ENCODE measurements at places on chromosomes 7 and 10. TPM values are rescaled to one million over a fixed set of nuclear protein-coding genes. Genes with fewer than 3 reads are reported as not detected.
A peak's percentile ranks its signal among the peaks of the same experiment; 100 is the strongest.

The NAT16 gene
- not detected for polyA plus RNA-seq

The SLC26A4 gene
- polyA plus RNA-seq, result 0.35 TPM

The PON1 gene
- 42.2 TPM for polyA plus RNA-seq

The RBM20 gene
- polyA plus RNA-seq, result 6.5 TPM

The TRIM4 gene
- polyA plus RNA-seq, result 1.5 TPM

GRCh38 chr7:1219498-1219897 lies 13.2 kb upstream of the UNCX start:
- peaks cover 52% of the 10 kb centered on the region for H3K27me3 ChIP-seq
- DNase-seq, result peak; percentile 2
- no peaks in the 10 kb centered on the region for H3K36me3 ChIP-seq
- no peak overlapping the region for H3K4me3 ChIP-seq
- no peak overlapping the region for H3K27ac ChIP-seq

DNA sequence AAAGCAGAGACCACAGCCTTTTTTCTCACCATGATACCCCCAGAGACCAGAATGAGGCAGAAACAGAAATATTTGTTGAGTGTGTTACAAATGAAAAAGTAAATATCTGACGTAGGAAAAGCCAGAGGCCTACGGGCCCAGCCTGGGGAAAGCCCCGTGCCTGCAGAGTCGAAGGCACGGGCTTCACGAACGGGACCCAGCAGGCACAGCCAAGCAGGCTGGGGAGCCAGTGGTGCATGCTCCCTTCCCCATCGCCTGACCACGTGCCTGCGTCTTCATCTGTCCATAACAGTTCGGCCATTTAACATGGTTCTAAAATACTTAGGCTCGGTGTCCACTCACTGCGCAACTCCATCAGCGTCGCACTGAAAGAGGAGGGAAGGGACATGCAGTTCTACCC lies 50.8 kb downstream of the SLIT1 start:
- DNase-seq, result no peak
- H3K36me3 ChIP-seq, result no peaks in the 10 kb centered on the region
- no peak overlapping the region for H3K27ac ChIP-seq
- H3K27me3 ChIP-seq, result peaks cover 9% of the 10 kb centered on the region

DNA sequence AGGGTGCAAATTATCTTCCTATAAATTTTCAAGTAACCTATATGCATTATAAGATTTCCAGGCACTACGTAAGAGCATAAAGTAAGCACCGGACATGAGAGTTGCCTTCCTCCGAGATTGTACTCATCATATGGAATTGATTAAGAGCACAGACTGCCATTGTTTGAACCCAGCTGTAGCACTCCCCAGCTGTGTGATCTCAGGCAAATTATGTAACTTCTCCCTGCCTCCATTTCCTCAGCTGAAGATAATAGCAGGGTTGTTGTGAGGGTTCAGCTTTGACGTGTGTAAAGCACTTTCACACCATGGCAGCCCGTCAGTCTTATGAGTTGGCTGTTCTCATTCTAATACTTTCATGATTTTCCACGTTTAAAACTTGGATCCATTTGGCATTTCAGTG lies 122.6 kb downstream of the ITIH5 start:
- H3K36me3 ChIP-seq, result no peaks in the 10 kb centered on the region
- H3K4me3 ChIP-seq, result no peak overlapping the region
- no peak overlapping the region for H3K27ac ChIP-seq
- peaks cover 23% of the 10 kb centered on the region for H3K4me1 ChIP-seq
- H3K27me3 ChIP-seq, result no peaks in the 10 kb centered on the region
- no peak for DNase-seq

GRCh38 chr7:70063371-70063770 lies 465.1 kb downstream of the AUTS2 start:
- no peaks in the 10 kb centered on the region for H3K36me3 ChIP-seq
- no peak overlapping the region for H3K4me3 ChIP-seq
- no peak overlapping the region for H3K27ac ChIP-seq
- no peaks in the 10 kb centered on the region for H3K4me1 ChIP-seq

GRCh38 chr10:17201794-17202116 lies 283 bp upstream of the TRDMT1 start:
- no peaks in the 10 kb centered on the region for H3K27me3 ChIP-seq
- H3K4me1 ChIP-seq, result peaks cover 21% of the 10 kb centered on the region
- H3K36me3 ChIP-seq, result no peaks in the 10 kb centered on the region
- peak overlapping the region; percentile 32 for H3K4me3 ChIP-seq

GRCh38 chr7:3683546-3684539 lies 382.8 kb downstream of the SDK1 start:
- H3K27me3 ChIP-seq, result no peaks in the 10 kb centered on the region
- H3K4me1 ChIP-seq, result peaks cover 3% of the 10 kb centered on the region
- peak overlapping the region; percentile 24 for H3K27ac ChIP-seq
- H3K4me3 ChIP-seq, result no peak overlapping the region
- peak; percentile 69 for DNase-seq

- no peak overlapping the region for H3K27ac ChIP-seq
- no peak for DNase-seq
- H3K4me3 ChIP-seq, result no peak overlapping the region
- peaks cover 6% of the 10 kb centered on the region for H3K27me3 ChIP-seq
- no peaks in the 10 kb centered on the region for H3K4me1 ChIP-seq
- no peaks in the 10 kb centered on the region for H3K36me3 ChIP-seq
These were observed 110.3 kb downstream of the ADRA2A start for GRCh38 chr10:111187096-111187495.

- no peaks in the 10 kb centered on the region for H3K36me3 ChIP-seq
- H3K4me1 ChIP-seq, result peaks cover 7% of the 10 kb centered on the region
- H3K4me3 ChIP-seq, result no peak overlapping the region
- peak; percentile 52 for DNase-seq
These were observed 66.4 kb downstream of the ST8SIA6 start for GRCh38 chr10:17387861-17388503.

DNA sequence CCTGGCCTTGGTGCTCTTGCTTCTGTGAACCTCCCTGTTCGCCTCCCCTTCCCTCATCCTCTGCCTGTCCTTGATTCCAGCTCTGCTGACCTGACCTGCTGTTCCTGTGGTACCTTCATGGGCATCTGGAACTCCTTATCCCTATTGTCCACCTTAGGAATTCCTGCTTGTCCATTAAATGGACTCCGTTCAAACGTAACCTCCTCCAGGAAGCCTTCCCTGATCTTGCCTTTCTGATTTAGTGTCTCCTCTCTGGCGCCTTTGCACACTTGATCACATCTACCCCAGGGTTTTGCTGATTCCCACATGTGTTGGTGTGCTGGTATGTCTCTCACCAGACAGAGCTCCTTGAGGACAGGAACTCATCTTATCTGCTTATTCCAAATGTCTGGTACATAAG lies 20.9 kb downstream of the TSPAN15 start:
- DNase-seq, result no peak
- no peaks in the 10 kb centered on the region for H3K27me3 ChIP-seq
- no peaks in the 10 kb centered on the region for H3K36me3 ChIP-seq
- H3K4me3 ChIP-seq, result no peak overlapping the region
- no peak overlapping the region for H3K27ac ChIP-seq
- peaks cover 13% of the 10 kb centered on the region for H3K4me1 ChIP-seq

- peak overlapping the region; percentile 94 for H3K27ac ChIP-seq
- no peak overlapping the region for H3K4me3 ChIP-seq
- H3K27me3 ChIP-seq, result no peaks in the 10 kb centered on the region
- H3K36me3 ChIP-seq, result no peaks in the 10 kb centered on the region
These were observed 7.7 kb upstream of the CPA1 start for GRCh38 chr7:130372402-130373165.

All from hepatocyte (in vitro differentiated cells).